ENCODE measurements at places on chromosomes 13 and 19.
A peak's percentile ranks its signal among the peaks of the same experiment; 100 is the strongest.

DNA sequence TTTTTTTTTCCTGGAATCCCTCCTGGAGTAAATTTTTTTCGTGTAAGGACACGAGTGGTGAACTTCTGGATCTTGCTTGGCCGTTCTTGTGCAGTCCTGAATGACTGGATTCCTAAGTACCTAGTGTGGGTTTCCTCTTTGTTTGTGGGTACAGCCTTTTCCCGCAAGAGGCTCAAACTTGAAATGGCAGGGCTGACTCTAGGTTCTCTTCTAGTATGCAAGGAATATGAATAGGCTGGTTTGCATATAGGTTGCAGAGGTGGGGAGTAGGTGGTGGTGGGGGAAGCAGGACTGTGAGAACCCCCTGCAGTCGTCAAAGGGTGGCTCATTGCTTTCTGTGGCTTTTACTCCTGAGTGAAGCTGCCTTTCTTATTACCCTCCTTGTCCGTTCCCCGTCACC lies 13.6 kb downstream of the UBAC2 start:
- DNase-seq: no peak

- no peak for DNase-seq
These were observed 145.9 kb downstream of the OLFM4 start for GRCh38 chr13:53174545-53174944.

- DNase-seq: peak; percentile 35
These were observed 47.7 kb upstream of the UQCRFS1 start for GRCh38 chr19:29260477-29261317.

- no peak for DNase-seq
These were observed 32.4 kb downstream of the ACTN4 start for GRCh38 chr19:38679839-38680238.

DNA sequence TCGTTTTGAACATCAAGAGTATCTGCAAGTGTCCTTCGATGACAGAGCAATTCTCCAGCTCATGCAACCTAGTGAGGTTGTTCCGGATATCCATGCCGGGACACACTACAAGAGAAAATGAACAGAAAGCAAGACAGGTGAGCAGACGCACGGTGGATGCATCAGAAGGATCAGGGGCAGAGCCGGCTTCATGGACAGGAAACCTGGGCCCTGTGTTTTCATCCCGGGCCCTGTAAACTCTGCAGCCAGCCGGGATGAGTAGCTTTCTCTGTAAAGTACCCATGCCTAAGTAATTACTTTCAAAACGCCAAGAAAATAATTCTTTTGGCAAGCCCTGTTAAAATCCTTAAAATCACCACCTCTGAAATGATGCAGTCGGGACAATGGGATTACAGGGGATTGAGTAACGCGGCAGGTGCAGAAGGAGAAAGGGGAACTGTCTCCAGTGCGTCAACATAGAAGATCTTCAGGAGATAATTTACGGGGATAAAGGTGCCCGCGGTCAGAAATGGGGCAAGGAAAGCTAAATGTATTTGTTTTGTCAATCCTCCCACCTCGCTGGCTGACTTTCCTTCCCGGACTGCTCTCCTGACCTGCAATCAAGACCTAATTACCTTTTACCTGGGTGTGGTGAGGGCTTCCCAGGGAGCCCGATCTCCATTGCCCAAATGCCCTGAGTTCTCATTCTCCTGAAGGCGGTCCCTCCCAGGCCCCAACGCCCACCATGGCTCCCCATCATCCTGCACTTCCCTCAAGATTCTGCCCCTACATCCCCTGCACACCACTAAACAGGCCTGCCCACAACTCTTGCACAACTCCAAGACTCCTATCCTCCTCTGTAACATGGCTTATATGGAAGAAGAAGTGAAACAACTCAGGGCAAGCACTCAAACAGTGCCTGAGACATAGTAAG lies 26.2 kb downstream of the INSR start:
- DNase-seq: no peak

DNA sequence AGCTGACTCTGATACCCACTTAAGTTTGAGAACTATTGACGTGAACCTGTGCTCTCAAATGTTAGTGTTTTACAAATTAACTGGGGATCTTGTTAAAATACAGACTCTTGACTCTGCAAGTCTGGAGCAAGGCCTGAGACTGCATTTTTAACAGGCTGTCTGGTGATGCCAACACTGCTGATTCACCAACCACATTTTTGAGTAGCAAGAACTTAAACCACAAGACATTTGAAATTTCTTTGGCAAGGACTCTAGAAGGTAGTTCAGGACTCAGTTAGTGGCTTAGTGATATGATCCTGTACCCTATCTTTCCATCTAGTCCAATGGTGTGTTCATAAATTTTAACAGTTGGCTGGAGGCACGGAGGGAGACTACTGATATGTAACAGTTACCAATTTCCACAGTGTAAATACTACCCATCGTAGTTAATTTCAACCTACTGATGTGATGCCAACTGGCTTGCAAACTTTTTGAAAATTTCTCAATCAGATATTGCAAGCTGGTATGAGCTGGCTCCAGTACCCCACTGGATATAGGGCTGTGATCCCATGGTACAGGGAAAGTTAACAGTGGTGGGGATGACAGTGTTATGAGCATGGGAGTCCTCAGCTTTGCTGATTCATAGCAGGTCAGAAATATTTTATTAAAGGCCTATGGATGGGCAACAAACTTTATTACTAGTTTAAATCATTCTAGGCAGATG lies 255.1 kb downstream of the TBC1D4 start:
- DNase-seq: no peak

GRCh38 chr19:55858401-55858800 lies 22.1 kb downstream of the NLRP4 start:
- no peak for DNase-seq

DNA sequence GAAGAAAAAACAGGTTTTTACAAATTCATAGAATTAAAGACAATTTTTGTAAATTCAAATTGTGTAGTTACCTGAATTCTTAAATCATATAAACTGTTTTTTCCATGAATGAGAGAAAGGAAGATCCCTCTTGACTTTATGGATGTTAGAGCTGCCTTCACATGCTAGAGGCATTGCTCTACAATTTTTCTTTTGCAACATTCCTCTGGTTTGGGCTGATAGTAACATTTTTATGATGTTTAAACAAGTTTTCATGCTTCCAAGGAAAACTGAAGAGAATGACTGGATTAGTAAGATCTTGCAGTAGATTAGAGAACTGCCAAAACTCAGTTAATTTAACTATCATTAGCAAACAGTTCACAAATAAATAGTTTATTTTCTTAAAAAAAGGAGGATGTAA lies 250.6 kb downstream of the GPC6 start:
- DNase-seq: no peak

- DNase-seq: no peak
These were observed 11.2 kb downstream of the AXL start for GRCh38 chr19:41230067-41230857.

- peak; percentile 77 for DNase-seq
These were observed 6.5 kb downstream of the MED29 start for GRCh38 chr19:39397360-39398296.

GRCh38 chr19:18418483-18419194 lies 559 bp upstream of the SSBP4 start:
- no peak for DNase-seq

- no peak for DNase-seq
These were observed 351.4 kb downstream of the KCNRG start for GRCh38 chr13:50366488-50367174.

- no peak for DNase-seq
These were observed 220.4 kb upstream of the HTR2A start for GRCh38 chr13:47117268-47117667.

DNA sequence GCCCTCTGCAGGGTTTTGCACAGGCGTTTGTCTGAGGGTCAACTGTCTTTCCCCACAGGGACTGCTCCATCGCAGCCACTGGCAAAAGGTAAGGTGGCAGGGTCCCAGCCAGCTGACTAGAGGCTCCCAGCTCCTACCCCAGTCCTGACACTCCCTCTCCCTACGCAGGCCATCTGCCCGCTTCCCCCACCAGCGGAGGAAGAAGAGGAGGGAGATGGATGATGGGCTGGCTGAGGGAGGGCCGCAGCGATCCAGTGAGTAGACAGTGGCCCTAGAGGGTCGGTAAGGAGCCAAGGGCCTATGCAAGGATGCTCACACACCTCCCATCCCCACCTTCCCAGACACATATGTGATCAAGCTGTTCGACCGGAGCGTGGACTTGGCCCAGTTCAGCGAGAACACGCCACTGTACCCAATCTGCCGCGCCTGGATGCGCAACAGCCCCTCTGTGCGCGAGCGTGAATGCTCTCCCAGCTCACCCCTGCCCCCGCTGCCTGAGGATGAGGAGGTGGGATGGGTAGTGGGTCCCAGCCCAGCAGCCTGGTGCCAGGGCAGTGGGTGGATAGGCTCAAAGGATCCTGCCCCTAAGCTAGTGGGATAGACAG lies 4.0 kb downstream of the HSPB6 start:
- DNase-seq: no peak

GRCh38 chr13:73477441-73477840 lies 418.6 kb downstream of the KLF5 start:
- no peak for DNase-seq

DNA sequence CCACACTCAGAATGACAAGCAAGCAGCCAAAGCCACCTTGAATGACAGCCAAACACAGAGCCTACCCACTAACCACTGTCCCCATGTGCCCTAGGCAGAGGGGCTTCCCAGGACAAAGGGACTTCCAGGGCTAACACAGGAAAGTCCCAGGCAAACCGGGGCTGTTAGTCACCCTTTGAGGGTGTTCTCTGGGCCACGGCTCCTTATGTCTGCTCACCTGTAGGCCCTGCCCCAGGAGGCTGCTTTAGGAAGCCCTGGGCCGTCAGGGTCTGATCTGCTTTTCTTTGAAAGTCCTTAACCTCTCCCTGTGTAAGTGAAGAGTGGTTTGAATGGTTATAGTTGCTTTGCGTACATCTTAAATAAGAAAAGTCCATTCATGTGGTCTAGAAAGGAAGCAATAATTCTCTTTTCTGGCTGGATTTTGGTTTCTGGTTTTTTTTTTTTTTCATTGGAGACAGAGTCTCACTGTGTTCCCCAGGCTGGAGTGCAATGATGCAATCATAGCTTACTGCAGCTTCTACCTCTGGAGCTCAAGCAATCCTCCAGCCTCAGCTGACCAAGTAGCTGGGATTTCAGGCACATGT lies 161.4 kb downstream of the EFNB2 start:
- DNase-seq: no peak

DNA sequence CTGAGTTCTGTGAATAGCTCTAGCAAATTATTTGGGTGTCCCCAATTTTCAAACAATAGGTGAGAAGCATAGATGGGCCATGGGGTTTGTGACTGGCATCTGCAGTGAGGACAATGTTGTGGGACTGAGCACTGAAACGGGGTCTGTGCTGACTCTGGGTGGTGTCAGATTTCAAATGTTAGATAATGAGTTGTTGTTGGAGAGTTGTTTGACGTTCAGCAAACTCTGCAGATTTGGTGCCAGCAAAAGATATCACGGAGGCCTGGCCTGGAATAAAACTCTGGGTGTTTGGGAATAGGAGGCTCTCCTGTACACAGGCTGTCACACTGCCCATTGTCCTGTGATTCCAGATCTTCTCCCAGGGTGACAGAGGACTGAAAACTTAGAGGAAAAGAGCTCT lies 2.9 kb downstream of the ZNF90 start:
- no peak for DNase-seq

DNA sequence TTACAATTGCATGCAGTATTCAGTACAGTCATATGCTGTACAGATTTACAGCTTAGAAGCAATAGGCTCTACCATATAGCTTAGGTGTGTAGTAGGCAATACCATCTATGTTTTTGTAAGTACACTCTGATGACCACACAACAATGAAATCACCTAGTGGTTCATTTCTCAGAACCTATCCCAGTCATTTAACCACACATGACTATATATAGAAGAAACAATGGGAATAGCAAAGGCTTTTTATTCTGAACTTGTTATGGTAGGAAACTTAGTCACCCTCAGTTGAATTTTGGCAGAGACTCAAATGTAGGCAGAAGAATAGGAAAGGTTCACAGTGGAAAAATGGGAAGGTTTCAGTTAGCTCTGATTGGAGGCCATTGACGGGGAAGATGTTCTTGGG lies 1075.1 kb upstream of the MIR17HG start:
- DNase-seq: no peak

- no peak for DNase-seq
These were observed 549.5 kb upstream of the ARGLU1 start for GRCh38 chr13:107117327-107118012.

- DNase-seq: peak; percentile 96
These were observed 209.7 kb downstream of the SPRY2 start for GRCh38 chr13:80131204-80131603.

DNA sequence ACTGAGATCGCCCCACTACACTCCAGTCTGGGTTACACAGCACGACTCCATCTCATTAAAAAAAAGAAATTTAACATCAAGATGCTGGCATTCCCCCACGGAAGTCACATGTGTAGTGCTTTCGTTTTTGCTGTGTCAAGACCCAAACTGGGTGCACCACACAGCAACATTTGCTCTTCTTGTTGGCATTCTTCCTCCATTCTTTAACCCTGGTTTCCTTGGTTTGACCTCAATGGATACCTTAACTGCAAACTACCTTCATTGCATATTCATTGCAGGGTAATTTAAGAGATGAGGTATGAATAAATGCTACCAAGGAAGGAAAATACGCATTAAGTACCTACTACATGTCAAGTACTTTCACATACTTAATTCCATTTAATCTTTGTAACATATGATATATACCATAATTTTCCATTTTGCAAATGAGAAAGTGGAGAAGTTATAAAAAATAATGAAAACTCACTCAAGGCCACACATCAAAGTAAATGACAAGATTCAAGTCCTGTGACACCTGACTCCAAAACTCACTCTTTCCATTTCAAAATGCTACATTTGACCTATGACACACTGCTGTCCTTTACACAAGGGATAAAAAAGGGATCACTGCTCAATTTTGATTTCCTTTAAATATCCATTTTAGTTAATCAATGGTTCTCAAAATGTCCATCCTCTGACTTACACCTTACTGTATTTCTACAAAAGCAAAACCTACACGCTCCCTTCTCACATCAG lies 59.2 kb downstream of the STK24 start:
- DNase-seq: no peak

GRCh38 chr13:49784886-49785570 lies 7.5 kb downstream of the KPNA3 start:
- DNase-seq: no peak

GRCh38 chr19:21084343-21084742 lies 2.3 kb downstream of the ZNF714 start:
- DNase-seq: no peak

DNA sequence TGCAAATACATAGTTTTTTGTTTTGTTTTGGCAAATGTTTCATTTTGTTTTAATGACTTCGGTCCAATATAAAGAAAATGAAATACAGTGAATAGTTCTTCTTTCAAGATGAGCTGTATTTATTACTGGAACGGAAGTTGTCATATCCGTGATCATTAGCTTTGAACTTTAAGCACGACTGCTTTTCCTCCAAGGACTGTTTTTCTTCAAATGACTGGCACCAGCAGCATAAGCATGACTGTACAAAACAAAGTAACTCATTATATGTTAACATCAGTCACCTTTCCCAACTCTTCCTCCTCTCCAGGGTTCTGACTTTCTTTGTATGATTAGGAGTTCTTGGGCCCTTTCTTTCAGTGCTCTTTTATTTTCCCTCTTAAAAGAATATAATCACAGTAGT lies 20.5 kb downstream of the EDNRB start:
- no peak for DNase-seq

Data from pons (tissue), 1 donor.